ENCODE measurements at places on chromosomes 3 and 15.

DNA sequence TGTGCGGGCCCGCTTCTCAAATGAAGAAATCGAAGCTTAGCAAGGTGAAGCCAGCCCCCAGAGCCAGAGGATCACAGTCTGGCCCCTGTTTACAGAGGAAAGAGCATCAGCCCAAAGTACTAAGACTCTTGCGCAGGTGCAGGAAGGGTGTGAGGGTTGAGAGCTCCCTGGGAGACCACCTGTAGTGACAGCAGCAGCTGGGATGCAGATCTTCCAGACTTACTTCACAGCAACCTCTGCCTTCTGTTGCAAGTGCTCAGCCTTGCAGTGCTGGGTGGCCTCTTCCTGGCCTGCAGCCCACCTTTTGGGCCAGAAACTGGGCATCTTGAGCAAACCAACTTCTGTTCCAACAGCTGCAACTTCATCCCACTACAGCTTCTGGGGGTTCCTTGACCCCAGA is 19.7 kb downstream of the SPATA12 start:
- no peak for DNase-seq

GRCh38 chr3:5766848-5767247 is 579.3 kb downstream of the EDEM1 start:
- DNase-seq = no peak

- DNase-seq = no peak
Observed at GRCh38 chr3:55641964-55642363, 154.9 kb upstream of the WNT5A start.

GRCh38 chr3:174251681-174252080 is 607.5 kb upstream of the NAALADL2 start:
- no peak for DNase-seq

- DNase-seq = no peak
Observed at GRCh38 chr3:59660376-59660775, 610.6 kb upstream of the CFAP20DC start.

All from mesendoderm (in vitro differentiated cells).